ENCODE measurements at places on chromosomes 5 and 9.
A peak's percentile ranks its signal among the peaks of the same experiment; 100 is the strongest.

GRCh38 chr5:95777441-95777840 is 45.1 kb downstream of the GLRX start:
- no peak for DNase-seq

- DNase-seq: no peak
Measured at GRCh38 chr5:73827106-73827450, 201.1 kb downstream of the ARHGEF28 start.

- no peak for DNase-seq
Measured at GRCh38 chr9:125332527-125332926, 70.9 kb downstream of the GAPVD1 start.

GRCh38 chr9:36093384-36093783 is 43.1 kb upstream of the GLIPR2 start:
- DNase-seq: no peak

DNA sequence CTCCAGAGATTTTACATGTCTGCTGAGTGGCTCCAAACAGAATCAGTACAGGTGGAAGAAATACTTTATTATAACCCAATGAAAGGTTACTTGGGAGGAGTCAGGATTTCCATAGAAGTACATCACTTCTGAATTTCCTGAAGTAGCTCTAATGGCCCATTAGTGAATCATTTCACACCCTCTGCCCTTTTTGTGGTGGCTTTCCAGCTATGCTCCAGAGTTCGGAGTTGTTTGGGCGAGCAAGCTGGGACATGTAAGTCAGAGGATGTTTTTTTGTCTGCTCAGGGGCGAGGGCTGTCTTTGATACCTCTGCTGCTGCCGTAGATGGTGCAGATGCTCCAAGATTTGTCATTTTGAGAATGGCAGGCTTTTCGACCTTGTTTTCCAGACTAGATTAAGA is 226.1 kb downstream of the GOLPH3 start:
- no peak for DNase-seq

DNA sequence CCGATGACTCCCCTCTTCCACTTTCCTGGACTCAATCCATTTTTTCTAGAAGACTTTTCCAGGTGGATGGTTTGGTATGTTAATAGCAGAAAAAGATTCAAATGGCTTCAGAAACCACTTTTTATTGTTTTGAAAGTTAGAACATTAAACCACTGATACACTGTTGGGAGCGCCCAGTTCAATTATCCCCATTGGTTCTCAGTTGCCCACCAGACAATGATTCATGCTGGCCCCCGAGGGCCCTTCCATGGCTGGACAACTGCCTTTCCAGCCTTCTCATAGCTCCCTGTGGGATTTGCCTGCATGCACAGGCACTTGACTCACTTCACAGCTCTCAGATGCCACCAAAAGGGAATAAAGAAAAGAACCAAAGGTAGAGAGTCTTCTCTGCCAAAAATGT is 21.3 kb upstream of the ANKRD34B start:
- no peak for DNase-seq

DNA sequence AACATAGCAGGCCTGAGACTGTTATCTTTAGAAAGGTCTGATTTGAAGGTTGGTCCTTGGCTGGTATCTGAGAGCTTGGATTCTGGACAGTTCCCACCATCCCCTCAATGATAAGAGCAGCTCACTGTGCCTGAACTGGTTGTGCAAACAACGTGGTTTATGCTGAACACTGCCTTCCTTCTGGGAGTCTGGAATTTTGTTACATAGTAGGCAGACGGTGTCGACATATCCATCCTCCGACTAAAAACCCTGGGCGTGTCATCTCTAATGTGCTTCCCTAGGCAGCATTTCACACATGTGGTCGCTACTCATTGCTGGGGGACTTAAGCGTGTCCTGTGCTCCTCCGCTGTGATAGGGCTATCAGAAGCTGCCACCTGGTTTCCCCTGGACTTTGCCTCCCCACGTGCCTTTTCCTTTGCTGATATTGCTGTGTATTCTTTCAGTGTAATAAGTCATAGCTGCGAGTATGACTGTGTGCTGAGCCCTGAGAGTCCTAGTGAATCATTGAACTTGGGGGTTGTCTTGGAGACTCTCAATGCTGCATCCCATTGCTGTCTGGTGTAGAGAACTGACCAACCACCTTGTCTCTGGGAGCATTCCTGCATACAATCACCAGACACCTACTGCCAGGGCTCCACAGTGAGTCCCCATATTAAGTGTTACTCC is 119.1 kb upstream of the TBC1D2 start:
- peak; percentile 45 for DNase-seq

DNA sequence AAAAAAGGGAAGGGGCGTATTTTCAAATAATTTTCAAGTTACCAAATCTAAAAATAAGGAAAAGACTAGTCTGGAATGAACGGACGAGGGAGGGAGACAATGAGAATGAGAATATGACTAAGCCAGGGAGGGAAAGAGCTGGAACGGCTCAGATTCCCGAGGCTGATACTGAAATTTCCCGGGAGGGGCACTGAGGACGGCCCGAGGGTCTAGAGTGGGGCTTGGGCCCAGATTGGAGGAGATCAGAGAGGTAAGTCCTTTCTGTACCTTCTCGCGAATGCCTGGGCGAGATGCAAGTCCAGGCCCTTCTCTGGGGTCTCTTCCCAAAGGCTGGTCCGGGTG is 3.4 kb upstream of the CCIN start:
- no peak for DNase-seq

- DNase-seq: peak; percentile 88
Measured at GRCh38 chr5:128927644-128928043, 37.6 kb upstream of the SLC27A6 start.

- DNase-seq: no peak
Measured at GRCh38 chr9:69744688-69745380, 15.0 kb downstream of the PTAR1 start.

GRCh38 chr5:119019501-119019900 is 31.2 kb upstream of the DTWD2 start:
- peak; percentile 67 for DNase-seq

GRCh38 chr5:40306869-40307487 is 372.7 kb upstream of the PTGER4 start:
- DNase-seq: no peak

DNA sequence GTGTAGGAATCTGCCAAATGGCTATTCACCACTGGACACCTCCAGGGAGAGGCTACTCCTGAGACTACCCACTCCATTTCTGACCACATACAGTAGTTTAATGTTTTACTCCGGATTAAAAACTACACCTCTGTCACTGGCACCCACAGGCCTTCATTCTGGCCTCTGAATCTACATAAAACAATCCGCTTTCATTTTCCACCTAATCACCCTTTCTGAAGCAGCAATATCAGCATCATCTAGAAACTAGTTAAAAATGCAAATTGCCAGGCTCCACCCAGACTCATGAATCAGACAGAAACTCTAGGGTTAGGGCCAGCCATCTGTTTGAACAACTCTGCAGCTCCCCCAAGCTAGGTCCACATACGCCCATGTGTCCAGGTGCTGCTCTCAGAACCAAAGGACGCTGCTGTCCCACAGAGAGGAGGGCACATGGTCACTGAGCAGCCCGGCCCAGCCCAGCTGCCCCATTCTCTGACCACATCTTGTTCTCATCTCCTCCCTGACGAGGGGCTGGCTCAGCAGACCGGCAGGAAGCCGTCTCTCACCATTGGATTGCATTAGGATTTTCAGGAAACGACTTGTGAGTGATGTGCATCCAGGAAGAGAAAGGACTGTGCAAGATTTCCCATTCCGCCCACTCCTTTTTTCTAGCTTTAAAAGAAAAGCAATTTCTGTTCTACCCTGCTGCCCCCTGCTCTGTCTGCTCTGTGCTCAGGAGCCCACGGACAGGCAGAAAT is 34.7 kb downstream of the ADAM19 start:
- no peak for DNase-seq

DNA sequence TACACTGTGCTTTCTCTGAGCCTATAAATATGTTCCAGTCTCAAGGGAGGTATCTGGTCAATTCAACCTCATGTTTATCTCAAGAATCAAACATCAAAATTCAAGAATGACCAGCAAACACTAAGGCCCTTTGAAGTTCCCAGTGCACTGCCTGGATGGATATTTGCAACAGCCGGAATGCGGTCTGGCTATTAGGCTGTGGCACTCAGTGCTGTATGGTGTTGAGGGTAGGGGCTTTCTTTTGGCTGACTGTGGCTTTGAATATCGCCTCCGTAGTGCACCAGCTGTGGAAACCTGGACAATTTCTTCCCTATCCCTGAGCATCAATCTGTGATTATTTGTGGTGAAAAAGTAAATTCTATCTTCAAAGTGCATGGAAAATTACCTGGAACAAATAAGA is 220.4 kb downstream of the BRINP1 start:
- no peak for DNase-seq

DNA sequence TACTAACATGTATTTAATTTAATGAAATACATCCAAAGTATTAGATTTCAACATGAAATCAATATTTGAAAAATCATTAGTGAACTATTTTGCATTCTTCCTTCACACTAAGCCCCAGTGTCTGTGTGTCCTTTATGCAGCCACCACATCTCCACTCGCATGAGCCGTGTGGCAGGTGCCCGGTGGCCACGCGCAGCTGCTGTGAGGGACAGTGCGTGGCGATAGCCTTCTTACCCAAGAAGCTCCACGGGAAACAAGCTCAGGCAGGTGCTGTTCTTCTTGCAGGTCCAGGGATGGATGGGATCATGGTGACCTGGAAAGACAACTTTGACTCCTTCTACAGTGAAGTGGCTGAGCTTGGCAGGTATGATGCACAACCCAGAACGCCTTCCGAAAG is 79.3 kb upstream of the OTULINL start:
- DNase-seq: no peak

DNA sequence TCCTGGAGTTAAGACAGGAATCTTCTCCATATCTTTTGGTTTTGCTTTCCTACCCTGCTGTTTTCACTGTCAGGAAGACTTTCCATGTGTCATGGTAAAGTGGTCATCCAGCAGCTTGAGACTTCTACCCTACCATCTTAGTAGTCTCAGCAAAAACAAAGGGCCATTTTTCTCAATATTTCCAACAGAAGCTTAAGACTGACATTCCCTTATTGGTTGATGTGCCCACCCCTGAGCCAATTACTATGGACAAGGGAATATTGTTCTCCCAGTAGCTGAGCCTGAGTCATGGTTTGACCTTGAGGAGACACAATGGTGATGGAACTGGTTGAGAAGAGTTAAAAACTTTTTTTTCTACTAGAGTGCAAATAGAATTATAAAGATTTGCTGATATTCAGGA is 105.6 kb downstream of the CSNK1G3 start:
- DNase-seq: no peak

DNA sequence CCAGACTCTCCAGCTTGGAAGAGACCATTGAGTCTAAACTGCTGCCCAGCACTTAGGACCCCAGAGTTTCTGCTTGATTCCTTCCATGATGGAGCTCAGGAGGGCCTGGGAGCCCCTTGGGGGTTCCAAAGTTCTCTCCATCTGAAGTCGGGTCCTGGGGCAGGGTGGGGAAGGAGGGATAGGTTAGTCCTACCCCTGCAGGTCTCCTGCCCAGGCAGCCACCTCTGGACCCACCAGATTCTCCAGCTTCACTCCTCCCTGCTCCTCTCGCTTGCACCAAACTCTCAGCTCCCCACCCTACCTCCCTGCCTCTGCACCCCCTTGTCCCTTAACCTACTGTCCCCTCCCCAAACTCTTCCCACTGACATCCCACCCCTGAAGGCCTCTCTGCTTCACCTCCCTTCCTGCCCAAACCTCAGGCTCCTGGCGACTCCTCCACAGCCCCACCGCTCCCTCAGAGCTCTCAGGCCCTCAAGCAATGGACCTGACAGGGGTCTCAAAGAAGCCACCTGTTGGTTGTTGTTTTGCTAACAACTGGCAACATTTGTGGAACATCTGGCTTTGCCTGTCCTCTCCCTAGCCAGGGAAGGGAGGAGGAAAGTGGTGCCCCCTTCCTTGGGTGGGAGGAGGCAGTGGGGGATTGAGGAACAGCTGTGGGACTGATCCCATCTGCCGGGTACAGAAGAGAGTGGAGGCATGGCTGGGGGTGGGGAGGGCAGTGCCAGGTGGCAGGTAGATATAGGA is 137.5 kb downstream of the RGS3 start:
- DNase-seq: no peak

DNA sequence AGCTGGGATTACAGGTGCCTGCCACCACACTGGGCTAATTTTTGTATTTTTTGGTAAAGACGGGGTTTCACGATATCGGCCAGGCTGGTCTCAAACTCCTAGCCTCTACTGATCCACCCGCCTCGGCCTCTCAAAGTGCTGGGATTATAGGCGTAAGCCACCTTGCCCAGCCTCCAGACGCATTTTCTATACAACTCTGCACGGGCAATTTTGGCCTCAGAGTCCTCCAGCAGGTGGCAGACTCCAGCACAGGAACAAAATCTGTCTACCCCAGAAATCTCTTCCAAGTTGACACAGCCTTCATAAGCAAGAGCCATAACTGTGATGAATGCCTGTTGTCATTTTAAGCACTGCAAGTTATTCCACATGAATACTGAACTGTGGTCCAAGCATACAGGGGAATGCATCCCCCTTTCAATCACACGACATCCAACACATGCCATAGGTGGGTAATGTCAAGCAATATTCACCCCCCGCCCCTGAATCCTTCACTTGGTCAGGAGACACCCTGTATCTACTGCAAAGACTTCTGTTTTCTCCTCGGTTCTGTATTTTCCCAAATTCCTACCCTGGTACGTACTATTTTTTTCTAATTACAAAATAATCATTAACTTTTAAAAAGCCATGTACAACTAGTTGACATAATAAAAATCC is 50.8 kb downstream of the ALDH7A1 start:
- peak; percentile 60 for DNase-seq

DNA sequence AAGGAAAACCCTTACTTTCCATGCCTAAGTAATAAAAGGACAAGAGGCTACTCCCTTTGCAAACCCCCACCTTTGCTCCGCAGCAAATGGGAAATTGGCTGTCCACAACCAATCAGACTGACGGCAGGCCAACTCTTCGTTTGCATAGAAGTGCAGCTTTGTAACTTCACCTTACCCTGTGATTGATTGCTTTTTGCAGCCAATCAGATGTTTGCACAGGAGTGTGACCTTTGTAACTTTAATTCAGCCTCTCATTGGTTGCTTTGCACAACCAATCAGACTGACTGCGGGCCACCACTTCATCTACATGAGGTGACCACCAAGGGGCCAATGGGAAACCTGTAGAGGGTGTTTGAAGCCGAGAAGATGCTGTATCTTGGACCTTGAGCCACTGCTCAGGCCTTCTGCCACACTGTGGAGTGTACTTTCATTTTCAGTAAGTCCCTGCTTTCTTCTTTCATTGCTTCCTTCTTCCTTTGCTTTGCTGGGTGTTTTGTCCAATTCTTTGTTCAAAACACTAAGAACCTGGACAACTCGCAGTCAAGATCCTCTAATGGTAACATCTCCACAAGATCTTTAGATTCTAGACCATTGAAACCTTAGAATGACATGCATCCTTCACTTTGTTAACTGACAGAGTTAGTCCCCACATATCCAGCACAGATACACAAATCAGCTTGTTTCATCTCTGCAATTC is 51.3 kb upstream of the FREM1 start:
- no peak for DNase-seq
